Pulmonary artery endothelial cell (primary cell): ENCODE measurements at places on chromosomes 2 and 18. TPM values are rescaled to one million over a fixed set of nuclear protein-coding genes. Genes with fewer than 3 reads are reported as not detected.

DNA sequence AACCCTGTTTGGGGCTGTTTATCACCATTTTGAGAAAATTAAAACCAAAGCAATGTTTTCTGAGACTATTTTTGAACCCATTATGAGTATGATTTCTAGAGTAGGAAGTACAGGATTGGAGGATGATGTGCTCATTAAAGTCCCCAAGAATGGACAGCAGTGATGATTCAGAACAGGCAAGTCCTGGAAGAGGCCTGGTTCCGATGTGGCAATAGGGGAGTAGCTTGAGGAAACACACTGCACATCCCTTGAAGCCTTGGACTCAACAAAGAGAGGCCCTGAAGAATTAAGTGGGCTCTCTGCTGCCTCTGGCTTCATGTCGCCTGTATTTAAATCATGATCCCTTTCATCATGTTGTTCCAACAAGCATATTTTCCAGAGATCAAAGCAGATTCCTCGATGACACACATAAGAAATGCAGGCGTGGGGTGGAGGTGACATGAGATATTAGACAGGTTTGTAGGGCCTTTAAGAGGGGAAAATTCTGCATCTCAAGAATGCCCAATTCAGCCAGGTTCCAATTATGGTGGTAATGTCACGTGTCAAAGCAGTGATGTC is 242.2 kb downstream of the FHOD3 start:
- no peak for DNase-seq

DNA sequence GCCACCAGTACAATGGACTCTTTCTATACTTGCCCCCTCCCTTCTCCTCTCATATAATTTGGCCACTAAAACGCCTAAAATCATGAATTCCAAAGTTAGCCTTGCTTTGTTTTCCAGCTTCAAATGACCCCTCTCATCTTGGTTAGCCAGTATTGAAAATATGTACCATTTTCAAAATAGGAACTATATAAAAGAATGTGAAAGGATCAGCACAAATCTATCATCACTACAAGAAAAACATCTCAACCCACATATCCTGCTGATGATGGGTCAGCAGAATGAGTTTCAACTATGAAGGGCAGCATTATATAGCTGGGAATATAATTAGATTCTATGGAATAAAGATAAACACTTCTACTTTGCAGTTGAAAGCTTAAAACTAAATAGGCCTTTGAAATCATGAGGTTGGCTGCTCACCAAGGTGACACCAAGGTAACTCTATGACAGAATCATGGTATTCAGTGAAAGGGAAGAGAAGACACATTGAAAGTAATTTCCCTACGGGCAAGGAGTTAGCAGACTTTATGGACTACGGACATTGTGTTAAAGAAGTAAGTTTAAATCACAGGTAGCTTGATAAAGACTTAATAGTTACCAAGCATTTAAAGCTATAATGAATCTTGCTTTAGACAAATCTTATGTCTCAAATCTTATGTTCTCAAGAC is 873.0 kb downstream of the CPS1 start:
- DNase-seq, result no peak

DNA sequence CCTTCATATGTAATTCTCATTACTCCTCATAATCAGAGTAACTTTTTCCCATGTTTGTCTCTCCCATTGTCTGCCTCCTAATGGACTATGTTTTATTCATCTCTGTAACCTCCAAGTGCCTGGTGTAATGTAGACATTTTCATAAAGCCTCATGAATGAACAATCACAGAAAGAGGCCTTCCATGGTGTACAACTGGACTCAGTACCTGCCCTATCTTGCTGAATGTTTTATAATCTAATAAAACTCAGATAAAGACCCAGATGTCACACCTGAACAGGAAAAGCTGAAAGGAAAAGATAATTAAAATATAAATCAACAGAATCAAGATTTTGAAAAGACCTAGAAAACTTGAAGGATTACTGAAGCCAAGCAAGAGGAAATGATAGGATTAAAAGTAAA is 36.7 kb downstream of the RAB1A start:
- DNase-seq, result no peak

- DNase-seq, result no peak
These were observed 77.8 kb downstream of the SCN9A start for GRCh38 chr2:166297951-166298350.

DNA sequence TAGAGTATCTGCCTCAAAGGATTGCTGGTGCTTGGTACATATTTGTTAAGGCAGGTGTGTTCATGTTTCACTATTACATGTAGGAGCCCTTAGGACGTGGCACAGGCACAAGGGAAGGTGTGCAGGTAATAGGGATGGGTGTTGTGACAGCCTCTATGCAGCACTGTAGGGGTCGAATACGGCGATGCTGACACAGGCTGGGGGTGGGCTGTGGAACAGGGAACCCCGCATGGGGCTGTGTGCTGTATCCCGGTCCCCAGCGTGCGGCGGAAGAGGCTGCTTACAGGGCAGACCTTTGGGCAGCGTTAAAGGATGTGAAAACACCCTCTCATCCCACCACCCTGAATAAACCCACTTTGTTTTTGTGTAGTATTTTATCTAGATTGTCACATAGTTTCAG is 21.5 kb downstream of the B3GNT2 start:
- DNase-seq, result no peak

Gene SH3RF3
- total RNA-seq, result 6.3 and 7.4 TPM in 2 replicates

Gene ICOS
- total RNA-seq, result not detected in 2 replicates

Gene VIL1
- not detected in 2 replicates for total RNA-seq

Gene SPATA3
- not detected in 2 replicates for total RNA-seq
